HAP-1 (cell line): ENCODE measurements at places on chromosomes 5 and 9.

DNA sequence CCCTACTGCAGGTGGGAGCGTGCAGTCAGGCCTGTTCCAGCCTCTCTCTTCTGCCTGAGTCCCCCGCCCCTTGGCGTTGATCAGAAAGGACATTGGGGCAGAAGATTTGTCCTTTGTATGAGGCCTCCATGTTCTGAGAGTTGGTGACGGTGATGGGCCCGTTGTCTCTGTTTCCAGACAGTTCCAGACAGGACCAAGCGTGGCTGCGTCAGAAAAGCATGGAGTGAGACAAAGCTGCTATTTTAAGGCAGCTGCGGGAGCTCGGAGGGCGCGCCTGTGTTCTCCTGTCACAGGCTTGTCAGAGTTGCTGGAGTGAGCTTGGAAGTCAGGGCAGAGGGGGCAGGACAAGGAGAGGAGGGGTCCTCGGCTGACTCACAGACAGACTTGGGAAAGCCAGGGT lies 32.1 kb upstream of the SH3PXD2B start:
- no peak for DNase-seq

DNA sequence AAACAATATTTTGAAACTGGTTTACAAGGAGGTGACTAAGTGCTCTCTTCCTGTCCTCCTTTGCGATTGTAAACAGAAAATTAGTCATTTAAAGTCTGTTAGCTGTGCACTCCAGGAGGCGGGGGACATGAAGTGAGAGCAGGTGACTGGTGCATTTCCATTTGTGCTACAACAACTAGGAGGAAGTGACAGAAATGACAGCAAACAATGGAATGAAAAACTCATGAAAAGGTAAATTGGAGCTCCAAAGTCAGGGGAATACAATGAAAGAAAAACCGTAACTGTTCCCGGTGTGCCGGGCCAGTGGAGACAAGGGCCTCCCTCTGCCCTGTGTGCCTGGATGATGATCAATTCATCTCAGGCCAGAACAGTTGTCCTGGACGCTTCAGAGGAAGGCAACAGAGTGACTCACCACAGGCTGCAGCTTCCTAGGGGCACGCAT lies 439.9 kb downstream of the GADD45G start:
- no peak for DNase-seq

- DNase-seq = no peak
These were observed 10.7 kb upstream of the SERINC5 start for GRCh38 chr5:80266566-80266965.

GRCh38 chr9:14373706-14374105 lies 59.8 kb upstream of the NFIB start:
- DNase-seq = no peak

DNA sequence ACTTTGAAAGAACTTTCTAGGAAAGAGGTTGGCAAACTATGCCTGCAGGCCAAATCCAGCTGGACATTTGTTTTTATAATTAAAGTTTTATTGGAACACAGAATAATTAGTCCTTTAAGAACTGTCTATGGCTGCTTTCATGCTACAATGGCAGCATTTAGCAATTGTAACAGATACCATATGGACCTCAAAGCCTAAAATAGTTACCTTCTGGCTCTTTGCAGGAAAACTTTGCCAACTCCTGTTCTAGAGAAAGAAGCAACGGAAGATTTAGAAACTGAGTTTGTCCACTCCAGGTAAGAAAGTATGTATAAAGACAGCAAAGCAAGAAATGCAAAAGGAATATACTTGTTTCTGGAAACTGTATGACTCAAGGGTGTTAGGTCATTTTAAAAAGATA lies 281.7 kb upstream of the TRPM3 start:
- DNase-seq = no peak

DNA sequence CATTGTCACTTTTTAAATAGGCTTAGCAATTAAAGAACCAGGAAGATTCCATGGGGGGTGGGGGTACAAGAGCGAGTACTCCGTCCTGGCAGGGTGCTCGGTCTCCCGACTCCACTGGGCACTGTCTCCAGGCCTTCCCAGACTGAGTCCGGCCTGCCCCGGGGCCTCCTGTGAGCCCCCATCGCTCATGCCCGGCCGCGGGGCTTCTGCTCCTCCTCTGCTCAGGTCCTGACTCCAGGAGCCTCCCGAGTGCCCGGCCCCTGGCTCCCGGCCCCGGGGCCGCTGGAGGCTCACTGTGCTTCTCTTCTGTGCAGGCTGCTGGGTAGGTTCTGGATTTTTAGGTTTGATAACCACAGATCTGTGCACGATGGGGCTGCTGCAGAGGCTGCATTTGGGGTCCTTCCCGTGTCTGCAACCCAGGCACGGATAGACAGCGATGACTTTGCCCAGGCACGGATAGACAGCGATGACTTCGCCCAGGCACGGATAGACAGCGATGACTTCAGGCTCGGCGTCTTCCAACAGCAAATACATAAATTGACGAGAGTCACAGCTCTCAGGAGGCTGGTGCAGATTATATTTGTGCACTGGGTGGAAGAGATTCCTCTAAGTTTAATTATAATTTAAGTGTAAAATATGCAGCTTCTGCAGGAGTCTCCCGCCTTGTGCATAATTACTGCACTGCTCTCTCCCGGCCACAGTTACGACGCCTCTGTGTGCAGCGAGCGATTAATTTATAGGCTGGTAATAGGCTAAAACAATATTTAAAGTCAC lies 74.8 kb upstream of the RXRA start:
- no peak for DNase-seq

DNA sequence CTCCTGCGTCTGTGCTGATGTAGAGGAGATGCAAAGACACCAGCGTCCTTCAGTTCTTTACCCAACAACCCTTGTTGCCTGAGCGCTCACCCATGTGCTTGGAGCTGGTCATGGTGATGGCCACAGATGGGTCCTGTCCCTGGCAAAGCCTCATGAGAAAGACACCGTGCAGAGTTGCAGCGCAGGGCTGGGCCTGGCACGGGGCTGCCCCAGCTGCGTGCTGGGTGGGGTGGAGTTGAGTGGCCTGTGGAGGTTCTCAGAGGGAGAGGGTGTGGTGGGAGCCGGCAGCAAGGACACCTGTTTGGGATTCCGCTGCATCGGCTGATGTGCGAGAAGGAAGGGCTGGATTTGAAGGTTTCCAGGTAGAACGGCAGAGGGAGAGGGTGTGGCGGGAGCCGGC lies 125.2 kb upstream of the CACNA1B start:
- DNase-seq = no peak

- DNase-seq = no peak
These were observed 21.4 kb downstream of the IPPK start for GRCh38 chr9:92648474-92648971.

DNA sequence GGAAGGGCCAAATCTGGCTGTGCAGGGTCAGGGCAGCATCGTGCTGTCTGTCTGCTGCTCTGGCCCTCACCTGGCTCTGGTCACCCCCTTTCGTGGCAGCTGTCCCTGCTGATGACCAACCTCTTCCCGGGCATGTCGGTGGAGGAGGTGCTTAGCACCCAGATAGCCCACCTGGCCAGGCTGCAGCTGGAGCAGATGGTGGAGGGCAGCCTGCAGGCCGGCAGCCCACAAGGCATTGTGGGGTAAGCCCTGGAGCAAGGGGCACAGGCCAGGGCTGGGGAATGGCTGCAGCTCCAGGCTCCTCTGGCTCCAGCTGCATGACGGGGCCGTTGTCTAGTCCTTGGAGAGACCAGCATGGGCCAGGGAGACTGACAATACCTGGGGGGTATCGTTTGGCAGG lies 8.2 kb downstream of the TOR2A start:
- DNase-seq = no peak

- no peak for DNase-seq
These were observed 112.0 kb upstream of the SELENOP start for GRCh38 chr5:42923710-42924109.

DNA sequence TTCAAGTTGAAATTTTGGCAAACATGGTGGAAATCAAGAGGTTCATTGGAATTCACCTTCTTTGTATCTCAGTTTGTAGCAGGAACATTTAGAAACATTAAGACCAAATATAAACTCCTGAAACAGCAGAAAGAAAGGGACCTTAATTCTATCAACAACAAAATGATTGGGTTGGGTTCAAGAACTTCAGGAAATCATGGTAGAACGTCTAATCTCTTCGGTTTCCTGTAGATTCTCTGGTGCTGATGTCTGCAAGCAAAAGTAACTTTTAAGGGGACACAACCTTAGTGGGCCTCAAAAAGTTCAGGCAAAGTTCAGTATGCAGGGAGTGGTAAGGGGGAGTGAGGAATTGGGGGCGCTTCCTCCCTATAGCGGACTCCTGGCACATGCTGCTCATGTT lies 3.4 kb downstream of the IL33 start:
- DNase-seq = no peak

GRCh38 chr9:136087741-136088480 lies 7.2 kb downstream of the NACC2 start:
- DNase-seq = no peak

- no peak for DNase-seq
These were observed 1466.0 kb upstream of the C9orf72 start for GRCh38 chr9:29039258-29039657.

DNA sequence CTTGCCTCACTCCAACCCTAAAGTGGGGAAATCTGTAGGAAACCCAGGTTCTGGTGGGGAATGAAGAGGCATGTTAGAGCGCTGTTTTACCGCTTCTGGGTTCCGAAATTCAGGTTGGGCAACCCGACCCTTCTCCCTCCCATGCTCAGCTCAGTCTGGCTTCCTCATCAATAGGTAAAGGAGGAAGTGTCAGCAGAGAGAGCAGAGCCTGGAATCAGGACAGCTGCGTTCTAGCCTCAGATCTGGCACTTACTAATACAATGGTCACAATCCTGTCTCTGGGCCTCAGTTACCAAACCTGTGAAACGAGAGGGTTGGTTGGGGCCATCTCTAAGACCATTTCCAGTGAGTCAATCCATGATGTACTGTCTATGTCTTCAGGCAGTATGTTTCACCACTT lies 16.2 kb upstream of the TNIP1 start:
- DNase-seq = no peak

- no peak for DNase-seq
These were observed 28.4 kb downstream of the SV2C start for GRCh38 chr5:76111477-76112174.

GRCh38 chr5:106649031-106649430 lies 1021.7 kb downstream of the EFNA5 start:
- DNase-seq = no peak

DNA sequence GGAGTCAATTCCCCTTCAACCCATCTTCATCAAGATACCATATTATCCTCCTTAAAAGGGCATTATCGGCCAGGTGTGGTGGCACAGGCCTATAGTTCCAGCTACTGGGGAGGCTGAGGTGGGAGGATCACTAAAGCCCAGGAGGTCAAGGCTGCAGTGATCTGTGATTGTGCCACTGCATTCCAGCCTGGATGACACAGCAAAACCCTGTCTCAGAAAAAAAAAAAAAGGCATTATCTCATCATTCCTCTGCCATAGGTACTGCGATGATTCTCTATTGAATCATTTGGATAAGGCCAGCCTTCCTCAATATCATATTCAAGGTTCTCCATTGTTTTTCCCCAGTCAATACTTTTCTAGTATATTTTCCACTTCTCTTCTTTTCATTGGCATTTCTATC lies 39.2 kb upstream of the RAB3C start:
- DNase-seq = no peak

GRCh38 chr5:89204756-89205155 lies 321.8 kb upstream of the MEF2C start:
- no peak for DNase-seq

GRCh38 chr5:68372161-68372560 lies 156.6 kb downstream of the PIK3R1 start:
- no peak for DNase-seq

DNA sequence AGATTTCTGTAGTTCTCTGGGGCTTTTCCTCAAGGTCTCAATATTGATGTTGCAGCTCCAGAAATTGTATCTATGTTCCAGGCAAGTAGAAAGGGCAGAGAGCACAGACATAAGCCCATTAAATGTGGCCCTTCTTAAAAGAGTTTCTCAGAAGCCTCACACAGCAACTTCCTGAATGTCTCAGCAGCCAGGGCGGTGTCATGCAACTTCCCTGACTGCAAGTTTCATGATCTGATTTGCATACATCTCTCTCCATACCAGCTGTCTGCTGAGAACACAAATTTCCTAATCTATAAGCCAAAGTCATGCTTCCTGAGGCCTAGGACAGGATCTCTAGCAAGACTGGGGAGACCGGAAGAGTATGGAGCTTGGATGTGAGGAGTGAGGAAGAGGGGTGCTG lies 13.0 kb downstream of the RGS7BP start:
- no peak for DNase-seq

- DNase-seq = no peak
These were observed 48.4 kb upstream of the EFNA5 start for GRCh38 chr5:107719034-107719606.

DNA sequence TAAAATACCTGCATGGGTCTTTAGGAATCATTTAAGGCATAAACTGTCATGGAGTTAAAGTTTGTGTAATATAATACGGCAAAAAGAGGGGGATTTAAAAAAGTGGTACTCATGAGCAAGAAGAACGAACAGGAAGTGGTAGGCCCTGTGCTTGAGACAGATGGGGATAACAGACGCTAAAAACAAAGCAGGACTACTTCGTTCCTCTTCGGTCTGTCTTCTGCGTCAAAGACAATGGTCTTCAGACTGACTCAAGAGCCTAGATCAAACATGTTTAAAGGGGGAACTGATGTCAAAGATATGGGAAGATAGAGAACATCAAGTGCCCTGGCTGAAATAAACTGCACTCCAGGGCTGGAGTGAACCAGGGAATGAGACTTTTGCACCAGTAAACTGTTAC lies 59.8 kb upstream of the RFX3 start:
- no peak for DNase-seq

GRCh38 chr9:117121316-117121715 lies 293.5 kb downstream of the ASTN2 start:
- no peak for DNase-seq
